Left renal cortex interstitium (tissue), 4 donors: ENCODE measurements at places on chromosomes 4 and X. TPM values are rescaled to one million over a fixed set of nuclear protein-coding genes. Genes with fewer than 3 reads are reported as not detected.

DNA sequence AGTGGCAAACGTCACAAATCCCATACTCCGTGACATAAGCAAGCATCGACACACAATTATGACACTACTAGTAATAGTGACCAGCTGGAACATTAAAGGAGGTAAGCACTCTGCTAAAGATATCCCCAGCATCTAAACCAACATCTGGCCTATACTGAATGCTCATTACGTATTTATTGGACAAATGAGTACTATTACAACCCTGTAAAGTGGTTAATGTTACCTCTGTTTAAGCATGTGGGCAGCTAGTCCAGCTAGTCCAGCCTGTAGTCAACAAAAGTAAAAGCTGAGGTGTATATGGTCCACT is 419 bp upstream of the RPGR start:
- no peak for DNase-seq

- no peak for DNase-seq
Measured at GRCh38 chr4:13340672-13341071, 143.5 kb downstream of the RAB28 start.

DNA sequence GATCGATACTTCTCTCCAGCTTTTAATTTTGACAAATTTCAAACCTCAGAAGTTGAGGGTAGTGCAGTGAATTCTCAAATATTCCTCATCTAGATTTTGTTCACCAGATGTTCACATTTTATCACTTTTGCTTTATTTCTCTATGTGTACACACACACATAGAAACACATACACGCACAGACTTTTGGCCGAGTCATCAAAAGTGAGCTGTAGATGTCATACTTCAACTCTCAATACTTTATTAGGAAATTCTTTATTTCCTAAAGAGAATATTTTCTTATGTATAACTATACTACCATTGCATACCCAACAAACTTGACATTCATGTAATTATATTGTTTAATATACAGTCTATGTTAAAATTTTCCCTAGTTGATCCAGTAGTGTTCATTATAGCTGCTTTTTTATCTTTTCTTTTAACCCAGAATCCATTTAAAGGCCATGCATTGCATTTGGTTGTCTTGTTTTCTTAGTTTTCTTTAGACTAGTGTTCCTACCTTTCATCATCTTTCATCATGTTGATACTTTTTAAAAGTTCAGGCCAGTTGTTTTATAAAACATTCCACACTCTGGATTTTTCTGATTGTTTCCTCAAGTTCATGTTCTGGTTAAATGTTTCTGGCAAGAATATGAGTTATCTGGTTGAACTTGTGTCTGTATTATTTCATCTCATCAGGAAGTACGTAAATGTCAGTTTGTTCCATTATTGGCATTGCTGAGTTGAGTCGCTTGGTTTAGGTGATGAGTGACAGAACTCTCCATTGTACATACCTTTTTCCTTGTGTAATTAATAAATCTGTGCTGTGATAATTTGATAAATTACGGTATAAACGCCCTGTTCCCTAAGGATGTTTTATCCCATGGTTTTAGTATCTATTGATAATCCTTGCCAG is 94.1 kb upstream of the TLR2 start:
- no peak for DNase-seq

MED12 gene
- 69.2 TPM for polyA plus RNA-seq
